ENCODE measurements at places on chromosomes 5 and 9. TPM values are rescaled to one million over a fixed set of nuclear protein-coding genes. Genes with fewer than 3 reads are reported as not detected.

Gene PCDHGC4
- 4.9 TPM for total RNA-seq

Gene TRUB2
- total RNA-seq, result 11.3 TPM

Gene SHC3
- total RNA-seq, result 6.1 TPM

Gene SLC46A2
- total RNA-seq, result not detected

Gene HAPLN1
- not detected for total RNA-seq

DNA sequence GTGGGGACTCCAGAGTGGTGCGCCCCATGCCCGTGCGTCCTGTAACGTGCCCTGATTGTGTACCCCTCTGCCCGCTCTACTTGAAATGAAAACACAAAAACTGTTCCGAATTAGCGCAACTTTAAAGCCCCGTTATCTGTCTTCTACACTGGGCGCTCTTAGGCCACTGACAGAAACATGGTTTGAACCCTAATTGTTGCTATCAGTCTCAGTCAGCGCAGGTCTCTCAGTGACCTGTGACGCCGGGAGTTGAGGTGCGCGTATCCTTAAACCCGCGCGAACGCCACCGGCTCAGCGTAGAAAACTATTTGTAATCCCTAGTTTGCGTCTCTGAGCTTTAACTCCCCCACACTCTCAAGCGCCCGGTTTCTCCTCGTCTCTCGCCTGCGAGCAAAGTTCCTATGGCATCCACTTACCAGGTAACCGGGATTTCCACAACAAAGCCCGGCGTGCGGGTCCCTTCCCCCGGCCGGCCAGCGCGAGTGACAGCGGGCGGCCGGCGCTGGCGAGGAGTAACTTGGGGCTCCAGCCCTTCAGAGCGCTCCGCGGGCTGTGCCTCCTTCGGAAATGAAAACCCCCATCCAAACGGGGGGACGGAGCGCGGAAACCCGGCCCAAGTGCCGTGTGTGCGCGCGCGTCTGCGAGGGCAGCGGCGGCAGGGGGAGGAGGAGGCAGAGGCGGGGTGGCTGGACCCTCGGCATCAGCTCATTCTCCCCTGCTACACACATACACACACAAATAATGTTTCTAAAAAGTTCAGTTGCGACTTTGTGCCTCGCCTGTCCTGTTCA is 668 bp downstream of the GLIS3 start:
- peak overlapping the region; percentile 92 for H3K27ac ChIP-seq
- H3K4me3 ChIP-seq, result peak overlapping the region; percentile 71
- H3K36me3 ChIP-seq, result no peaks in the 10 kb centered on the region
- H3K27me3 ChIP-seq, result no peaks in the 10 kb centered on the region
- peaks cover 11% of the 10 kb centered on the region for H3K4me1 ChIP-seq

DNA sequence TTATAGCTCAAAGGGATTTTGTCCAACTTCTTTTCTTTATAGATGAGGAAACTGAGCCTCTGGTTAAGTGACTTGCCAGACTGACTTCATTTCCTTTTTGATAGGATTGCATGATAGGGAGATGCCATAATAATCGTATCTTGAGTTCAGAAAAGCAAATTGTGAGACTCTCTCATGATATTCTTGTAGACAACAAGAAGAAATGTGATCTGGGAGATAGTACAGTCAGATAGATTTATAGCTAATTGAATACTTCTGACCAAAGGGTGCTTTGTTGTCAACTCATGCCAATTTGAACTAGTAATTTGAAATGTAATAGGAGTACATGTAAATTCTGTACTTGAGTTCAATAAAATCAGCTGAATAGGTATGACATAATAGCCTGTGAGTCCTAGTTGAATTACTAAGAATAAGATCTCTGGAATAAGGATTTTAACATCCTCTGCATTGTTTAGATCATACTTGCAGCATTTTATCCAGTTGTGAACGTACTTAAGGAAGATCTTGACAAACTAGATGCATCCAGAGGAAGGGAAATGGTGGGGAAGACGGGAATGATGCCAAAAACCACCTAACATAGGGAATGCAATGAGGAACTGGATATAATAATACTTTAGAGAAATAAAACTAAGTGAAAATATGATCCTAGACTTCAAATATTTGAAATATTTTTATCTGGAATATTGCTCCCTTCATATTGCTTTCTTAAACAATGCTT is 25.5 kb downstream of the CWC27 start:
- H3K4me1 ChIP-seq, result no peaks in the 10 kb centered on the region
- H3K27me3 ChIP-seq, result no peaks in the 10 kb centered on the region
- H3K36me3 ChIP-seq, result no peaks in the 10 kb centered on the region
- no peak for DNase-seq
- no peak overlapping the region for H3K4me3 ChIP-seq

DNA sequence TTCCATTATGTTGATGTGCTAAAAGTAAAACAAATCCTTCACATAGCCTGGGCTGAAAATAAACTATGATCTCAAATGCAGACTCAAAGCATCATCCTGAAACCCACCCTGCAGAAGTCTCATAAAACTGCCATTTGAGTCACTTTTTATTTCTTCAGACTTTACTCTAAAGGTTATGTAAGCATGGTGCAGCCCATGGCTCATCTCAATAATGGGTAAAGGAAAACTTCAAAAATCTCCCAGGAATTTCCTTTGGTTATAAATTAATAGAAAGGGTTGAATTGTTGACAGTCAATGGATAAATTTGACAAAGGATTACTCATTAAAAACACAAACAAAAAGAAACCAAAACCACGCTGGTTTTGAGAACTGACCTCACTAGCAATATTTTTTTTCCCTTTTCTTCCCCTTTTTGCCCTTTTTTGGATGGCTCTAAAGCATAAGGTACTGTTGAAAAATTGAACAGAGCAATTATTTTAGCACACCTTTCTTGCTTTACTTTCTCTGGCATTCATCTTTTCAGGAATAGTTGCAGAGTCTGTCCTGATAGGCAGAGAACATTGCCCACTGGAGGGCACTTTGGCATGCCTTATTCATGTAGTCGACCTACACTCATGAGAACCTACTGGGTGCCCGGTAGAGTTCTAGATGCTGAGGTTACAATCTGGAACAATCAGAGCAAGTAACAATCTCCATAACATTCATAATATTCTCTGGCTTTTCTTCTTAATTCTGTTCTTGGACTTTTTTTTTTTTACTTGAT is 191.4 kb downstream of the TMEM167A start:
- H3K36me3 ChIP-seq, result no peaks in the 10 kb centered on the region
- H3K4me1 ChIP-seq, result no peaks in the 10 kb centered on the region
- no peak overlapping the region for H3K27ac ChIP-seq
- DNase-seq, result no peak
- no peaks in the 10 kb centered on the region for H3K27me3 ChIP-seq

DNA sequence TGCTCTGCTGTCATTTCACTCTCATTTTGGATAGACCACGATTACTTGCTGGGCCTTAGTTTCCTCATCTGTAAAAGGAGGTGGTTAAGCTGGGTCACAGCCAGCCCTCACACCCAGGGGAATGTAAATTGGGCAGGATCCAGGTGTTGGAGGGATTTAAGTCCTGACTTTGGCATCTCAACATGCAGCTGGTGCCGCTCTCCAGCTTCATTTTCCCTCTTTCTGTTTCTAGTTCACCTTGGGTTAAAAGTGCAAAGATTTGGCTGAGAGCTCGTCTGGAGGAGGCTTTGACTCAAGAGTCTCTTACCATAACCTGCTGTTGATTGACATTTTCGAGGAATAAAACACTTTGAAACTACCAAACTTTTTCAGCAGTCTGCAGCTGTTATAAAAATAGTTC is 144.3 kb upstream of the DHFR start:
- no peak overlapping the region for H3K27ac ChIP-seq
- no peak overlapping the region for H3K4me3 ChIP-seq
- no peak for DNase-seq

- H3K27me3 ChIP-seq, result no peaks in the 10 kb centered on the region
- DNase-seq, result no peak
- no peaks in the 10 kb centered on the region for H3K36me3 ChIP-seq
- H3K27ac ChIP-seq, result peak overlapping the region; percentile 23
- no peak overlapping the region for H3K4me3 ChIP-seq
These were observed 222.6 kb downstream of the ROR2 start for GRCh38 chr9:91727316-91727861.

Measured in vagina (tissue), 2 donors.